ENCODE measurements at places on chromosomes 2 and 18. TPM values are rescaled to one million over a fixed set of nuclear protein-coding genes. Genes with fewer than 3 reads are reported as not detected.

The RGPD4 gene
- not detected for polyA plus RNA-seq

The C2orf80 gene
- polyA plus RNA-seq, result not detected

DNA sequence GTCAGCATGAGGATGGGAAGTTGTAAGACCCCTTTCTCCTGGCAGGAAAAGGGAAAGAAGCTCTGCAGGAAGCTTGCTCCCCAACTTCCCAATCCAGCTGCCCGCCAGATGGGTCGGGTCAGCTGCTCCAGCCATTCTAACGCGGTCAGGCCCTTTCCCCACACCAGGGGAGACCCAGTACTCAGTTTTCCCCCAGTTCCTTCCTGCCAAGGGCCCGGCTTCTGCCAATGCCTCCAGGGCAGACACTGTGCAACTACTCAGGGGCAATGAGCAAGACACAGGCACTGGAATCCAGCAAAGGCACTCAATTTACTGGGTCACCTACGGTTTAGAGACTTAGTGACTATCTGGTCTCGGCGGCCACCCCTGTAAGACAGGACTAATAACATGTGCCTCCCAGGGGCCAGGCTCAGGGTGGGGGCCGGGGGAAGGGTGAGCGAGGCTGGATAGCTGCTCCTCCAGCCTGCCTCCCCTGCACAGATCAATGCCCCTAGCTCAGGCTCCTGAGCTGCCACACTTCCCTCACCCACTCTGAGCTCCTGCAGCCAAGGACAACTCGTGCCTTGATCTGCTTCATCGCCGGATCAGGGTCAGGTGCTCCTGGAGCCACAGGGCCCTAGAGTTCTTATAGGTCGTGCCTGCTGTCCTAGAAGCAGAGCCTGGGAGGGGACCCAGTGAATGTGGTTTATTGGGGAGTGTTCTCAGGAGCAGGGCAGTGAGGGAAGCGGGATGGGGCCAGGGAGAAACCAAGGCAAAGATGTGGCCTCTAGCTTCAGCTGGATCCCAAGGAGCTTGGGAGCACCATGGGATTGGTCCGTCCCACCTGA is 171.1 kb downstream of the ZFP36L2 start:
- no peak overlapping the region for H3K27ac ChIP-seq
- H3K4me1 ChIP-seq, result peaks cover 4% of the 10 kb centered on the region
- no peaks in the 10 kb centered on the region for H3K36me3 ChIP-seq
- H3K27me3 ChIP-seq, result no peaks in the 10 kb centered on the region

- DNase-seq, result no peak
- H3K27me3 ChIP-seq, result no peaks in the 10 kb centered on the region
- H3K36me3 ChIP-seq, result no peaks in the 10 kb centered on the region
- no peak overlapping the region for H3K4me3 ChIP-seq
- peaks cover 7% of the 10 kb centered on the region for H3K4me1 ChIP-seq
- H3K27ac ChIP-seq, result no peak overlapping the region
These were observed 15.7 kb downstream of the NDUFV2 start for GRCh38 chr18:9117980-9118841.

Measured in kidney (tissue), 22 donors.